ENCODE measurements at places on chromosomes 3 and 15.

- no peak for DNase-seq
These were observed 28.4 kb upstream of the RAB6B start for GRCh38 chr3:133924041-133924440.

GRCh38 chr15:52104532-52105004, 8.0 kb downstream of the BCL2L10 start:
- no peak for DNase-seq

DNA sequence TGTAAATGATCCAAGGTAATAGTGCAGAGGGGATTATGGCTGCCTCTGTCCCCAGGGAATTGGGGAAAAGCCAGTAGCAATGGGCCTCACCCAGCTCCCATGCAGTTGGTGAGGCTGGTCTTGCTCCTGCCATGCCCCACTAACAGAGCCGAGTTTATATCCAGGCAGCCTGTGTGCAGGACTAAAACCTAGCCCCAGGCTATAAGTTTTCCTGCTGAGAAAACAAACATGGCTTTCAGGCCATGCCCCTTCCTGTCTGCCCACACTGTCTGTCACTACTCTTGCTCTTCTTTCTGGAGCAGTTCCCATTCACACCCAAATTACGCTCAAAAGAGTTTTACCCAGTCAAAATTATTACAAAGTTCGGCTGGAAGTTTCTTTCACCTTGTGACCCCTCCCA, 73.5 kb upstream of the SPATA16 start:
- no peak for DNase-seq

DNA sequence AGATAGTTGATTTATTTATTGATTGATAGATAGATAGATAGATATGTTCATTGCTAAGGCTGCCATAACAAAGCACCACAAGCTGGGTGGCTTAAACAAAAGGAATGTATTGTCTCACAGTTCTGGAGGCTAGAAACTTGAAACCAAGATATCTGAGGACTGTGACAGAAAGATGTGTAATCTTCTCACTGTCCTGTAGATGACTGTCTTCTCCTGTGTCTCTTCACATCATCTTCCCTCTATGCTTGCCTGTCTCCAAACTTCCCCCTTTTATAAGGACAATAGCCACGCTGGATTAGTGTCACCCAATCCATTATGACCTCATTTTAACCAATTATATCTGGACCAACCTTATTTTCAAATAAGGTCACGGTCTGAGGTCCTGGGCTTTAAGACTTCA, 40.9 kb downstream of the GNB4 start:
- no peak for DNase-seq

GRCh38 chr15:42137461-42138261, 18.8 kb downstream of the PLA2G4F start:
- DNase-seq, result peak; percentile 47

DNA sequence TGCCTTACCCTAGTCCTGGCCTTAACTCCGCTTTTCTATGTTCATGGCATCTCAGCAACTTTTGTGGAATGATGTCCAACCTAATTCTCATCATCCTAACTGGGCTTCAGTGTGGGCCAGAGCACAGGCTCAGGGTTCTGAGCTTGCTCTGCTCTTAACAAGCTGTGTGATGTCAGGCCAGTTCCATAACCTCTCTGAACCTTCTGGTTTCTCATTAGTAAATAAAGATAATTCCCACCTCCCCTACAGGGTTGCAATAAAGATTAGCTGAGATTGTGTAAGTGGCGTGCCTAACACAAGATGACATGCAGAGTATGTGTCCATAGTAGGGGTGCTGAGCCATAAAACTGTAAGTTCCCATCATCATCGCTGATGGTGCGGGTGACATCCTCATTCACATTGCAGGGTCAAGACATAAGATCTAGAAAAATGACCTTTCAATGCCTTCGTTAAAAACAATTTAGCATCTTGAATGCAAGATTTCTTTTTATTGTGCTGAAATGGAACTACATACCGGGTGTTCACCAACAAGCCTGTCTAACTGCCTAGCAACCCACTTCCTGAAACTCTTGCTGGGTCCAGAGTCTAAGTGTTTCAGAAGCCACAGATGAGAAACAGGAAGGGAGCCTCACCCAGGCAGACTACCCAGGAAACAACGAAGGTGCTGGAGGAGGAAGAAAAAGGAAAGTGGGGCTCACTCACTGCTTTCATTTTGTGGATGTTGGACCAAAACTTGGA, 36.2 kb downstream of the CDCP1 start:
- peak; percentile 8 for DNase-seq

DNA sequence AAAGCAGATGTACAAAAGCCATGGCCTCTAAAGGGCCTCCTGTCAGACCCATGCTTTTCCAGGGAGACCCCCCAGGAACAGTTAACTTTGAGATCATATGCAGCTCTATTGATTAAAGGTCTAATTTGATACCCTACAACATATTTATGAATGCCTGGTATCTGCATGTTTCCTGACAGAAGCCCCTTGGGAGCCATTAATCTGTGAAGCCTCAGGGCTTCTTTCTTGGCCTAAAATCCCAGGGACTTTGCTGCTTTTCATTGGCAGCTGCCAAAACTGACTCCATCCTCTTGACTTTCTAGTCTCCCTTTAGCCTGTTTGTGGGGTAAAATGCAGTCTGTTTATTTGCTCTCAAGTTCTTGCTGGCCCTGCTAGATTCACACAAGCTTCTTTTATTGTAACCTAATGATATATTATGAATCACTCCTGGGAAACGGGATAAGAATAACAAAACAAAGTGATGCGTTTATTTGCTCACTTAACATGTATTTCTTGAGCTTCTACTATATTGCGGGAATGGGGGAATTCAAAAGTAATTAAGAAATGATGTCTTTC, 257.0 kb downstream of the LSAMP start:
- no peak for DNase-seq
